ENCODE measurements at places on chromosomes 12 and 14.

GRCh38 chr14:54120260-54120659, 163.6 kb upstream of the BMP4 start:
- DNase-seq: no peak

DNA sequence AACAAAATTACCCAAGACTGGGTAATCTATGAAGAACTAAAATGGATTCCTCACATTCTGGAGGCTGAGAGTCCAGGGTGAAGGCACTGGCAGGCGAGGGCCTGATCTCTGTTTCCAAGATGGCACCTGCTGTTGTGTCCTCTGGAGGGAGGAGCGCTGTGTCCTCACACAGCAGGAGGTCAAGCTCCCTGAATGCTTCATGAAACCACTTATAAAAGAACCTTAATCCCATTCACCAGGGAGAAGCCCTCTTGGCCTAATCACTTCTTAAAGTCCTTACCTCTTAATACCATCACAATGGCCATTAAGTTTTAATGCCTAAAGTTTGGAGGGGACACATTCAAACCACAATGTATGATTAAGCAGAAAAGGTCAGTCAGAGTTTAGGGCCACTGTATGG, 172.4 kb downstream of the EMP1 start:
- DNase-seq: no peak

DNA sequence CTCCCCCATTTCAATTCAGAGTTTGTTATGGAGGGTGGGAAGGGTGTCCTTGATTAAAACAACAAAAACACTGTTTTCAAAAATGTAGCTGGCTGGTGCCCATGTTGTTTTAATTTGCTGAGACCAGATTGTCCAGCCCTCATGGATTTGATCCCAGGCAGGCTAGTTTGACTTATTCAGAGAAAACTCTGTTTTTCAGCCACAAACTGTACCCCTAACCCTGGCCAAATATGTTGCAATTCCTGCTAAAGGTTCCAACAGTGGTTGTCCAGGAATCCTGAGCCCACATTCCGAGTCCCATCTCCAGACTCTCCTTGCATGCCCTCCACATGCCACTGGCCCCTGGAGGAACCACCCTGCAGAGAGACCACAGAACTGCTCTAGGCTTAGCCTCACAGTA, 36.0 kb downstream of the MAP1LC3B2 start:
- no peak for DNase-seq

DNA sequence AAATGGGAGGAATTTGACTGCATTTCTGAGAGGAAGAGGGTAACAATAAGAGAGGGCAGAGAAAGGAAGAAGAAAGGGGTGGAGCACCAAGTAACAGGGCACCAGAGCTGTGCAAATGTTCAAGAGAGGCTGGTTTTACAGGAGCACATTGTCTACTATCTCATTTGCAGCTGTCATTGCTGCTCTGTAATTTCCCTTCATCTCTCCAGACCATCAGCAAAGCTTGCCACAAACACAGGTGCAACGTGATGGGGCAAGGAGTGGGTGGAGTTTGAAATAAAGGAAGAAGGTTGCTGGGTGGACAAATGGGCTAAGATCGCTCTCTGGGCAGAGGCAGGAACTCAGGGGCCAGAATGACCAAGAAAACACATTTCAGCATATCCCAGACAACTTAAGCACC, 47.9 kb upstream of the PLEKHG6 start:
- no peak for DNase-seq

- DNase-seq: no peak
Measured at GRCh38 chr12:636632-637031, 26.6 kb downstream of the NINJ2 start.

GRCh38 chr12:109461846-109462756, 15.0 kb downstream of the KCTD10 start:
- peak; percentile 88 for DNase-seq

DNA sequence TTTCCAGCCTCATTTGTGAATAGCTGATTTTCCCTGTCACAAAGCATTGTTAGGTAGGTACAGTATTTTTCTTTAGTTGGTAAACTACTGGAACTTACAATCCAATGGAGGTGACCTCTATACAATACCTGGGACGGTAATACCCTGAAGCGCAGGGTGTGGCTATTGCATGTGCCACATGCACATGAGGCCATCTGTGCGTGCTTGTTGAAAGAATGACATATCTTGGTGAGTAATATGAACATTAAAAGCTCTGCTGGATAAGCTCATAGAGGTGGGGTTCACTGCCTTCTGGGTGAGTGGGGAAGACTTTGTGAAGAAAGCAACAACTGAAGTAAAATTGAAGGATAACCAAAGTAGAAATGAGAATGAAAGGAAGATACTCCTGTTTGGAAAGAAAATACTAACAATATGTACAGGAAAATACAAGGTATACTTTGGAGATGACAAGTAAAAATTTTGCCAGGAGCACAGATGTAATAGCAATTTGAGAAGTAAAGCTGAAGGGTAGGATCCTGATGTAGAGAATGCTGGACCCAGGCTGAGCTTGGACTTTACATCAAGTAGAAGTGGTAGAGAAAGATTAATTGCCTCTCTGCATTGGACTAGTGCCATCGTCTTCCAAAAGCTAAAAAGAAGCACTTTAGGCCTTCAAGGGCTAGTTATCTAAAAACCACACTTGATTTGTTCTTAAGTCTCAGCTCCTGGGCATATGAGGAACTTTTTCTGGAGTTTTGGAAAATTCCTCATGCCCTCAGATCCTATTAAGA, 97.1 kb downstream of the SLC38A6 start:
- DNase-seq: peak; percentile 30

DNA sequence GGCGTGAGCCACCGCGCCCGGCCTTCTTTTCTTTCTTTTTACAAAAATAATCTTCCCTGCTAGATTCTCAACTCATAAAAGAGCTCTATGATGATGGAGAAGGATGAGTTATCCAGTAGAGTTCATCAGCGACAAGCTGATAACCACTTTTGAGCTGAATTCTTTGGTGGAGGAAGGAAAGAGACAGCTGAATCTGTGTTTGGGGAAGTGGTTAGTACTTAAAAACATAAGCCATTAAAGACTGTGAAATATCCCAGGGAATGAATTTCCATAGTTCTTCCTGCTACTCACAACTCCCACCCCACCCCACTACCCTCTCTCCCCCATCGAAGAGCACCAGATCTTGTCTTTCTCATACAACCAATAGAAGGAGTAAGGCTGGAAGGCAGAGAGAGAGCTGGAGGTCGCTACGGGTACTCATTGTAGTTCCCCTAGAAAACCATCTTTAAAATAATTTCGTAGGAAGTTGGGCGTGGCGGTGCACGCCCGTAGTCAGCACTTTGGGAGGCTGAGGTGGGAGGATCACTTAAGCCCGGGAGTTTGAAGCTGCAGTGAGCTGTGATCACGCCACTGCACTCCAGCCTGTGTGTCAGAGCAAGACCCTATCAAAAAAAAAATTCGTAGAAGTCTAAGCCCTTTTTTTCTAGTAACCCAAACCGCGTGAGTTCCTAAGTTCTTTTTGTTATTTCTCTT, 647 bp upstream of the ESPL1 start:
- DNase-seq: peak; percentile 34

DNA sequence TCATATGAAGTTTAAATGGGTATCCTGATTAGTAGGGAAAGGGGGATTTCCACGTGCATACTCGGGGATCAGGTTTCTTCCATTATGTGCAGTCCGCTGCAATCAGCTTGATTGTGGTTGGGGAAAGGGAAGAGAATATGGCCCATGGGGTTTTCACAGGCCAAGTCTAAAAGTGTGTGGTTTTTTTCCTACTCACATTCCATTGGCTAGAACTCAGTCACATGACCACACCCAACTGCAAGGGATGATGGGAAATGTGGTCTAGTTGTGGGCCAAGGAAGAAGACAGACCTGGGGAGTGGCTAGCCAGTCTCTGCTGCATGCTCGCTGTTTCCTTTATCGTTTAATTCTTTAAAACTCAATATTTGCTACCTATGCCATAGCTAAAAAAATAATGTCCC, 105.1 kb downstream of the PRIMA1 start:
- peak; percentile 84 for DNase-seq

DNA sequence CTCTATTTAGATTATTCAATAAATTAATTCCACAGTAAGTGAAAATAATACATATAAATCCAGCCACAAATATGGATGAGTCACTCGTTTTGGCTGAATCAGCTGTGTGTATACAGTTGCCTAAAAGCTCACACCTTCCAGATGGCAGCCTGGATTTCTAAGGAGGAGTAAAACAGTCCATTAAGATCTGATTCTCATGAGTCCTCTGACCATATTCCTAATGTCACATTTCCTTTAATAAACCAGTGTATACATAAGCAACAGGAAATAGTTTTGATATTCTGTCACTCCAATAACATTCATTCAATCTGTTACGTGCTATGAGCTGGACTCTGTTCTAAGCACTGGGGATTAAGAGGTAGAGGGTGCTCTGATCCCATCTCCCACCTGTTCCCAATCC, 21.8 kb downstream of the MDM1 start:
- peak; percentile 57 for DNase-seq

Measured in Daoy (cell line).